ENCODE measurements at places on chromosomes 16 and 17.

DNA sequence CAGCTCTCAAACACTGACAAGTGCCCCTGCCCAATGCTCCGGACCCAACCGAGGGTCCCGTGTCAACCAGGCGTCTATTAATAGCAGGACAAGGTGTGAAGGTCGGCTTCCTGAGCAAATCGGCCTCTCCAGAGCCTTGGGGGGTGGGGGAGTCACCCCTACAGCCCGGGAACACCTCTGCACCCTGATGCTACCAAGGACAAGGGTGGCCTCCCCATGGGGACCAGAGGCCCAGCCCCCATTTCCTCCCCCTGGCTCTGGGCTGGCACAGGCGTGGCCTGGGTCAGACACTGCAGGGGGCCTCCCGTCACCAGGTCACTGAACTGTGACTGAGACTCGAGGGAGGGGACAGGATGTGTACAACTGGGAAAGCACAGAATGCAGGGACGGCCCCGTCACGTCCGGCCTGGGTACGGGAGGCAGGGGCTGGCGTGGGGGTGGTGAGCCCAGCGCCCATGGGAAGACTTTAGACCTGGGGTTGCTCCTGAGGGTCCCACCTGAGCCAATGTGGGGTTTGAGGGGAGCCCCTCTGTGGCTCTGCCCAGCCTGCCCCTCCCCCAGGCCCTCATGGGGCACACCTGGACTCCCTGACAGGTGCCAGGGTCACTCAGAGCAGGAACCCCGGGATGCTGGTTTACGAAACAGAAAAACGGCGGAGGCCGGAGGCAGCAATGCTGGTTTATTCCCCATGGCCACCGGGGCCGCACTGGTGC is 579 bp upstream of the CYBA start:
- DNase-seq = no peak

DNA sequence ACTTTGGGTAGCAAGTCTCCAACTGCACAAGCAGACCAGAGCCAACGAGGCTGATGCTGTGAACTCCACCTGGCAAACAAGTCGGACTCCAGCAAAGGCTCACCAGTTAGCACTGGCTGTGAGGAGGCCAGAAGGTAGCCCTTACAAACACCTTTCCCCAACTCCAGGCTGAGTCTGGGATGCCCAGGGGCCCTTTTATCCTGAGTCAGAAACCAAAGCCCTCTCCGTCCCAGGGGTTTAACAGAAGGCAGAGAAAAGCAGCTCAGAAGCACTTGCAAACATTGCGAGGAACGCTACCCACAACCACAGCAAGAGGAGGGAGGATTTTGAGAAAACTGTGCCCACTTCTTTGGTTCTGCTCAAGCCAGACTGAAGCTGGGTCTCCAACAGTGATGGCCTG is 25.0 kb downstream of the CUEDC1 start:
- no peak for DNase-seq

DNA sequence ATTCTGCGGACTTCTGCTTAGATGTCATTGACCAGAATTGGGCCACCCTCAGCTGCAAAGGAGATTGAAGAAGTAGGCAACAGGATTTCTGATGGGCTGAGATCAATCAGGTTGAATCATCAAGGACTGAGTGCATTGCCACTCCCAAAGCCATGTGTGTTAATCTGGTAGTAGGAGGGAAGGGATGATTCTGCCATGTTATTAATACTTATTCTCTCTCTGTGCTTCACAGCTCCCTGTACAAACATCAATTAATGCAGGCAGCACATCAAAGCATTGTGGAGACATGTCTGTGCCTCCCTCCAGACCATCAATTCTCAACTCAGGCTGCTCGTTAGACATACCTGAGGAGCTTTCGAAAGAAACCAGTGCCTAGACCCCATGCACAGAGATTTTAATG is 11.6 kb downstream of the LRRC3C start:
- DNase-seq = no peak

- DNase-seq = no peak
These were observed 205.3 kb upstream of the TNRC6C start for GRCh38 chr17:77753246-77753645.

DNA sequence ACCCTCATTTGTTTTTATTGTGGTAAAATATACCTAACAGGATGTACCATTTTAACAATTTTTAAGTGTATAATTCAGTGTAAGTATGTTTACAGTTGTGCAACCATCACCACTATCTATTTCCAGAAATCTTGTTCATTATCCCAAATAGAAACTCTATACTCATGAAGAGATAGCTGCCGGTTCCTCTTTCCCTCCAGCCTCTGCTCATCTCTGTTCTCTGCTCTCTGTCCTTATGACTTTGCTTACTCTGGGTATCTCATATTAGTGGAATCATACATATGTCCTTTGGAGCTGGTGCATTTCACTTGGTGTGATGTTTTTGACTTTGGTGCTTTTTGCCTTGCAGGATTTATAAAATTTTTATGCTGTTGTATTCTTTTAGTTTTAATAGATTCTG is 19.4 kb downstream of the CYLD start:
- DNase-seq = no peak

DNA sequence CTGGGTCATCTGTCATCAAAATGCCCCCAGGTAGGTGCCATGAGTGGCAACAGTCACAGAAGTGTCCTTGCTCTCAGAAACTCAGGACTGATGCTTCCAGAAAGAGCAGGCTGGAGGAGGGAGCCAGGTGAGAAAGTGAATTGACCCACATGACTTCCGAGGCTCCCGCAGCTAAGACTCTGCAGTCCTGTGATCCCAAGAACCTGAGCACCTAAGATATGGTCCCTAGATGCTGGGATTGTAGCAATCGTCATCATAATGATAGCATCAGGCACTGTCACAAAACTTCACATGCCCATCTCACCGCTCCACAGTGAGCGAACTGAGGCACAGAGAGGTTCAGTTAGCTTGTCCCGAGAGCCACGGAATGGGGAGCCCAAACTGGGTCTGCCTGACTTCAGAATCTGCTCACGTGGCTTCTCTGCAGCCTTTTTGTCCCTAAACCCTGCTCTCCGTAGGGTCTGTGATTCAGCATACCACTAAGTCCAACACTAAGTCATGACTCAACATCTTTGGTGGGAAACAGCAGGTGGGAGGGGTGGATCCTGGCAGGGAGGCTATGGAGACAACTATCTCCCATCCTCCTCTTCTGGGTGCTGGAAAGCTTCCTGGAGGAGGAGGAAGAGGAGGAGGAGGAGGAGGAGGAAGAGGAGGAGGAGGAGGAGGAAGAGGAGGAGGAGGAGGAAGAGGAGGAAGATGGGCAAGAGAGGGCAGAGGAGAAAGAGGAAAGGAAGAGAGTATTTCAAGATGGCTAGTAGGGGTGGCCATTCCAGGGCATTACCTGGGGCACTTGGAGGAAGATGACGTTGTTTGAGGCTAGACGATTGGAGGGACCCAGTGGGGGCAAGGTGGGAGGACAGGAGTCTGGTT is 55.5 kb upstream of the DLX4 start:
- DNase-seq = peak; percentile 82

GRCh38 chr17:4116516-4116915 is 26.3 kb downstream of the ZZEF1 start:
- DNase-seq = no peak

DNA sequence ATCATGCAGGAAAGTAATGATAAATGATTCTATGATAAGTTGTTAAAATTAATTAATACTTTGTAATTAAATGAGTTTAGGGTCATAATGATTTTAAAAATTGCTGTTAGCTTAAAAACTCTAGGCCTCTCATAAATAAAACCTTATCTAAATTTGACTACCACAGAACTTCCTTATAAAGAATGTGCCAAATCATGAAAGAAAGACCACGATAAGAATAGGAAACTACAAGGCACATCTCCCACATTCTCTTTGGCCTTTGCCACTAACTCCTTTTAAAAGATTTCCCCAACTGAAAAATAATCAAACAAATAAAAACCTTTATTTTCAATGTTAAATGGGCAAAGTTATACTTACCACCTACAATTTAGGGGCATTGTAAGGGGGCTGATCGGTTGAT is 164.6 kb upstream of the C17orf78 start:
- DNase-seq = no peak

DNA sequence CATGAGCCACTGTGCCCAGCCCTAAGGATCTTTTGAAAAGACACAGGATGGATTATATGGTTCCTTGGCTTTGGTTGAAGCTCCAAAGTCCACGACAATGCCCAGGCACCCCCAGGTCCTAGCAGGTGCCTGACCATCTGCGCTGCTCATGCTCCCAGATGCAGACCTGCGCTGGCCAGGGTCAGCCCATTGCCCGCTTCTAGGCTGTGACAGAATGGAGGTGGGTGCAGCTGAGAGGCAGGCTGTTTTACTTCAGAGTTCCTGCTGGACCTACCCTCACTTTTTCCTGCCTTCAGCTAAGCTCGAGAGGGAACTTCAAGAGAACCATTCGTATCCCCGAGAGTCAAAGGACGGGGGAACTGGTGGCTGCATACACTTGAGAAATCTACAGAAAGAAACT is 60.5 kb downstream of the AMFR start:
- no peak for DNase-seq

DNA sequence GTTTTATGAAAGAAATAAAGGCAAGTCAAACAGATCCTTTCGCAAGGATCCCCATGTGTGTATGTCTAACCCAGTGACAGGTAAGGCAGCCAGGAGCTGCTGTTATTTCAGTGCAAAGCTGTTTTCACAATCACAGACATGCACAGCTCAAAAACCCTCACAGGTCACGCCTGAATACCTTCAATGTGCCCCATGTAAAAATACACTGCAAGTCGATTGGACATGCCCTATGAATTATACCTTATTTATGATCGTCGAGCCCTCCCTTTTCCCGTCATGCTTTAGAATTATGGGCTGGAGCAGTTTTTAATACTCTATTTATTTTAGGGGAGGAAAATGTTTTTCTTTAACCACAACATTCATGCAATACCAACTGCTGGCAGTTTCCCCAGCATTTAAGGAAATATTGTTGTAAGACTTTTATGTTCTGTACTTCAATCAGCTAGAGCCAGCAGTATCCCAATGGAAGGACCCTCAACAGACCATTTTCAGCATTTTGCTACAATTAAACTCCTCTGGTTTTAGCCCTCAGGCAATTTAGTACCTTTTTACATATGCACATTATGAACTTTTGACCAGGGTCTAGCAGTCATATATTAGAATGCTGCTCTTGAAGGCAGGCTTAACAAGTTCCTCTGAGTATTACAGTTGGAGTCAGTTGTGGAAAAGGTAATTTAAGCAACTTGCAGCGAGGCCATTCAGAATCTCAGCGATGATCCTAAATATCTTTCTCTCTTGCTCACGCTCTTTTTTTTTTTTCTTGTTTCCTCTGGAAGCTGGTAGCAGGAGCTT is 362.2 kb downstream of the WWOX start:
- no peak for DNase-seq

DNA sequence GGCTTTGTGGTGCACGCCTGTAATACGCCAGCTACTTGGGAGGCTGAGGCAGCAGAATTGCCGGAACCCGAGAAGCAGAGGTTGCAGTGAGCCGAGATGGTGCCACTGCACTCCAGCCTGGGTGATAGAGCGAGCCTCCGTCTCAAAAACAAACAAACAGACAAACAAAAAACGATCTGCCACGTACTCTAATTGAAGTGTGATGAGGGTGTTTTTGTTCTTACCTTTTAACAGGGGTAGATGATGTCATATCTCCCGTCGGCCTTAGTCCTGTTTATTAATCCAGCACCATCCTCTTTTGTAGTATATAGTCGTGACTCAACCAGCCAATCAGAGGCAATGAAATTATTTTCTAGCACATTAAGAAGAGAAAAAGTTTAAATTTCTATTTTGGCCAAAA is 58.5 kb downstream of the IQCK start:
- DNase-seq = no peak

DNA sequence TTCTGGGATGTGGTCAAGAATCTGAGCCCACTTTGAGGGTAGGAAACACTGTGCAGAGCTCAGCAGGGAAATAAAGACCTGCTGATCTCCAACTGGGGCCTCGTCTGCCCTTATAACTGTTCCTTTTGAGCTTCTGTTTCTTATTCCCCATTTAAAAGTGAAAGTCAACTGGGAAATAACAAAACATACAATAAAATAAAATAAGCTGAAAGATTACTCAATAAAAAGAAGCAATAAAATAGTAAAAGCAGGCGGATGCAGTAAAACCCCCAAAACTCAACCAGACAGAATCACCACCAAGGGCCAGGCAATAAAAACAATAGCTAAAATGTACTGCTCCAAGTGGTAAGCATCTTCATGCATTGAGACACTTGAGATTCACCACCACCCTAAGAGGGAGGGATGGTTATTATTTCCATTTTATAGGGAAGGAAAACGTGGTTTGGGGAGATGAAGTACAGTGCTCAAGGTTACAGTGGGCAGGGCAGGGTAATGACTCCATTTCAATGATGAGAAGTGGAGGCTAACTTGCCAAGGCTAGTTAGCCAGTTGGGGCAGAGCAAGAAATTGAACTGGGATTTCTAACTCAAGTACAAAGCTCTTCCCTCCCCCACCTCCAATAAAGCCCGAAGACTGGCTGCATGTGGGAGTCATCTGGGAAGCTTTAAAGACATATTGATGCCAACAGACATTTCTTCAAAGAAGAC is 6.4 kb upstream of the SPACA3 start:
- no peak for DNase-seq

DNA sequence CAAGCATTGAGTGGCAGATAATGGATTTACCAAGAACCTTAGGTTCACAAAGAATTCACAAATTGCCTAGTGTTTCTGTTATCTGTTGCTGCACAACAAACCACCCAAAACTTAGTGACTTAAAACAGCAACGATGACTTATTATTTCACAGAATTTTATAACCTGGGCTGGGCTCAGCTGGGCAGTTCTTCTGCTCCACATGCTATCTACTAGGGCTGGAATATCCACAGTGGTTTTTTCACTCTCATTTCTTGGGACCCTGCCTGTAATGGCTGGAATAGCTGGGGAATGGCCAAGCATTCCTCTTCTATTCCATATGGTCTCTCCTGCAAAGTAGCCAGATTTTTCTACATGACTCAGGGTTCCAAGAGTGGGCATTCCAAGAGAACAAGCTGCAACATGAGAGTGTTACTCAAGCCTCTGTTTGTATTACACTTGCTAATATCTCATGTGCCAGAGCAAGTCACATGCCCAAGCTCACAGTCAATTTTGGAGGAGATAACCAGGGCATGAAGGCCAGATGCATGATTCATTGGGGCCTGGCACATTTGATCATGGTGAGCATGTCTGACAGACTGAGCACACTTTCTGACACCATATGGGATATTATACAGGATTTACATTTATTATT is 4.9 kb upstream of the PSMD7 start:
- no peak for DNase-seq

- no peak for DNase-seq
These were observed 18.2 kb downstream of the ALOX15 start for GRCh38 chr17:4623249-4623648.

- DNase-seq = peak; percentile 45
These were observed 27.0 kb upstream of the NTN1 start for GRCh38 chr17:8994319-8994718.
